ENCODE measurements at places on chromosomes 4 and X.

GRCh38 chr4:87353592-87353991 lies 30.9 kb upstream of the HSD17B13 start:
- DNase-seq: peak; percentile 22

- no peak for DNase-seq
These were observed 72.9 kb downstream of the COMMD8 start for GRCh38 chr4:47390428-47391125.

DNA sequence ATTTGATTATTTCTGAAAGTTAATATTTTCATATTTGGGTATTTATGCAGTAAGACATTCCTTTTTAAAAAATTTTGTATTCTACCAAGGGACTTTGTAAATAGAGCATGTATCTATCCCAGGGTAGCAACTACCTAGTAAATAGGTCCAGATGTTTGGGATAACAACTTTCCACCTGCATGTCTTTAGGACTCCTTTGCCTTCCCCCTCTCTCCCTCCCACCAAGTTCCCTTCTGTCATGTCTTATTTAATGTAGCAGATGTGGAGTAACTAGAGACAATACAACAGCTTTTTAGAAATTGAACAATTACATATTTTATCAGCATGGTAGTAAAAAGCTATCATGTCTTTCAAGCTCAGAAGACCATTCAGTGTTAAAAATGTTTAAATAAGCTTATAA lies 821.0 kb downstream of the C4orf33 start:
- DNase-seq: no peak

DNA sequence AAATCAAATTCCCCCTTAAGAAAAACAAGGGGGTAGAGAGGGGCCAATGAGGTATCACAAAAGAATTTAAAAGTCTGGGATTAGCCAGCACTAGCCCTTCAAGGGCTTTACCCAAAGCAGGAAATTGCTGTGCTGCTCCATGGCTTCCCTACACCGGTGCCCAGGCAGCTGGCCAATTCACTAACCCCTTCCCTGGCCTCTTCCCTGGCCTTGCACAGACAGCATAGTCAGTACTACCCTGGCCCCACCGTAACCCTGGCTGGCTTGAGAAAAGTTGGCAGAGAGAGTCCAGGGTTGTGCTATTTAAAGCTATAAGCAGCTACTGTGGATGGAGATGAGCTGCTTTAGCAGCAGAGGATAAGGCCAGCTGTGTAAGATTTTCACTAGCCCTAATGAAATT lies 43.1 kb downstream of the ADAMTS3 start:
- DNase-seq: no peak

DNA sequence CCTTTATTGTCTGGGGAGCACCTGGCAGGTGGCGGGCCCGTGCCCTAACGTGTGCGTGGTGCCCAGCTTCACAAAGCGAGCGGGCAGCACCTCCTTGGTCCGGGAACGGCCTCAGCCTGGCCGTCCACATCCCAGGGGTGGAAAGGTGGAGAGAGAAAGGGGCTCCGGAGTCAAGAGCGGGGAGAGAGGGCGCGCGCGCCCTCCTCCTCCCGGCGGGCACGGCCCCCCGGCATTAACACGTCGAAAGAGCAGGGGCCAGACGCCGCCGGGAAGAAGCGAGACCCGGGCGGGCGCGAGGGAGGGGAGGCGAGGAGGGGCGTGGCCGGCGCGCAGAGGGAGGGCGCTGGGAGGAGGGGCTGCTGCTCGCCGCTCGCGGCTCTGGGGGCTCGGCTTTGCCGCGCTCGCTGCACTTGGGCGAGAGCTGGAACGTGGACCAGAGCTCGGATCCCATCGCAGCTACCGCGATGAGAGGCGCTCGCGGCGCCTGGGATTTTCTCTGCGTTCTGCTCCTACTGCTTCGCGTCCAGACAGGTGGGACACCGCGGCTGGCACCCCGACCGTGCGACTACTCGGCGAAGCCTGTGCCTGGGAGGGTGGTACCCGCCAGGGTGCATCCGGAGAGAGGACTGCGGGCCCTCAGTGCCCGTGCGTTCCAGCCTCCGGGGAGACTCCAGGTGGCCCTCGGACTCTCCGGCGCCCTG lies at the start of gene KIT:
KIT (plus strand) TSS at position 407 of the 701 bp plus-strand sequence; CDS start at position 465, 58 bp downstream.
- no peak for DNase-seq

- peak; percentile 62 for DNase-seq
These were observed 71.7 kb upstream of the HGFAC start for GRCh38 chr4:3369781-3370674.
